T1000 (cell line): ENCODE measurements at places on chromosomes 2 and 18.

DNA sequence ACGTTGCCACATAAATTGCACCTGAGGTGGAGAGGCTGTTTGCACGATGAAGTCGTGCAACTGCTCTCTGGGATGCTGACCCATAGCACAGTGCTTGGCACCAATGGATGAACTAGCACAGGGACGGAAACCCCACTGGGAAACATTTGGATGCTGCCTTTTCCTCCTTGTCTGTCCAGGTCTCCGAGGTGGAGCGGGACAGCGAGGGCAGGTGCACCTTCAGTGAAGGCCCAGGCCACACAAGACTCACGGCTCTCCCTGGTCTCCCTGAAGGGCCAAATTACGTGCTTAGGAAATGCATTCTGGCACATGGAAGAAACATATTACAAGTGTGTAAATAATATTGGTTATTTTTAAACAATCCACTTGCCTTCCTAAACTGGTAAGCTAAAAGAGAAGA is 70.3 kb downstream of the TPO start:
- no peak for DNase-seq

GRCh38 chr2:202387608-202388342 is 11.6 kb downstream of the BMPR2 start:
- no peak for DNase-seq

- no peak for DNase-seq
Observed at GRCh38 chr2:184875212-184875611, 276.9 kb downstream of the ZNF804A start.

GRCh38 chr2:218006741-218007140 is 3.9 kb upstream of the TNS1 start:
- no peak for DNase-seq

DNA sequence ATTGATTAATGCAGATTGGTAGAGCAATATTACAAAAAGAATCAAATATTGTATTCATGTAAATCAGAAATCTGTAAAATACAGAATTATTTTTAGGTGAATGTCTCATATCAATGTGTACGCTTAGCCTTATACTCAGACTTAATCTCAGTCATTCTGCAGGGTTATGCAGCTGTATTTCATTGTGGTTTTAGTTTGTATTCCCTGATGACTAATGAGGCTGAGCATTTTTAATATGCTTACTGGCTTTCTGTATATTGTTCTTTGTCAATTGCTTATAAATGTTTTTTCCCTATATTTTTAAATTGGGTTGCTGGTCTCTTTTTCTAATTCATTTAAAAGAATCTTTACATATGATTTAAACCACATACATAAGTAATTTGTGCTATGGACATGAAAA is 50.1 kb downstream of the CDH19 start:
- DNase-seq = no peak

GRCh38 chr18:35099911-35100310 is 58.7 kb downstream of the MAPRE2 start:
- no peak for DNase-seq

GRCh38 chr2:110677080-110677479 is 783 bp downstream of the BUB1 start:
- DNase-seq = no peak

DNA sequence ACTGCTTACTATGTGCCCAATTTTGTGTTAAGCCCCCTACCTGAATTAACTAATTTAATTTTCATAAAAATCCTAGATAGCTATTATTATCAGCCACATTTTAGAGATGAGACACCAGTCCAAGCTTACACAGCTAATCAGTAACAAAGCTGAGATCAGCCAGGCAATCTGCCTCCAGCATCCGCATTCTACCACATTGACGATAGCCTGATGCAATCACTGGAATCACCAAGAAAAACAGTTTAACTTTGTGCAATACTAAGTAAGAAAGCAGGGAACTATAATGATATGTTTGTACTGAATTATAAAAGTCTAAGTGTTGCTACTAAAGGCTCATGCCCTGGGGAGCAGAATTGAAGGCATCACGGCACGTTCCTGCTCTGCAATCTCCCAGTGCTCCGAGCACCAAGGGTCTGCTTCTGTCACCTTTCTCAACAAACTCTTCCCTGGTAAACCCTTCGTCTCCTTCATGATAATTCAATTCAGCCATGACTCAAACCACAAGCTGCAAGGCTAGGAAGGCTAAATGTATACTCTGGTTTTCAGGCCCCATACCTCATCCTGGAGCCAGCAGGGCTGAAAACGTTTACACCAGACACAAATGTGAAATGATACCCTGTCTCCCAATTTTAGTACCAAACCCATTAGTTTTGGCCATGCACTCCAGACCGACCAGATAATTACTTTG is 19.4 kb downstream of the KANSL3 start:
- DNase-seq = no peak

GRCh38 chr2:26951236-26951635 is 19.2 kb upstream of the MAPRE3 start:
- DNase-seq = no peak

- DNase-seq = peak; percentile 6
Observed at GRCh38 chr18:54880395-54881105, 52.3 kb downstream of the RAB27B start.

DNA sequence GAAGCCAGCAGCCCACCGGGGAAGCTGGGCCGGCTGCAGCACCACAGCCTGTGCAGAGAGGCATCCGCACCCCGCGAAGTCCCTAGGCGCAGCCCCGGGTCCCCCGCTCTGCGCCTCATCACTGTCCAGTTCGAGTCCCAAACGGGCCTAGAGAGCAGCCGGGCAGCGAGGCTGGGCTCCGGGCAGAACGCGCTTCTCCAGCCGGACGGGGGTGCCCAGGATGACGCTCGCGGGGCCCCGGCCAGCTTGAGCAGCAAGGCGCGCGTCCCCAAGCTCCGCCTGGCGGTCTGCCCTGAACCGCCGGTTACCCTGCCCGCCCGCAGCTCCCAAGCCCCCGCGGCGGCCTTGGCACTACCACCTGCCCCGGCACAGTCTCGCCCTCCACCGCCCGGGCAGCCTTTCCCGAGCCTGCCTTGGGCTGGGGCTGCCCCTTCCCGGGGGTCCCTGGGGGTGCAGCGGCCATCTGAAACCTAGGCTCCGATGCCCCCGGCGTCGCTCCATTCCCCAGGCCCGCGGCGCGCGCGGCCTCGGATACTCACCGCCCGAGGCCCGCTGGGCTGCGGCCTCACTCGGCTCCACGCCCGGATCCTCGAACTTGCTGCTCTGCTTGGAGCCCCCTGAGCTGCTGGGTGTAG is 591 bp downstream of the SLC16A14 start:
- DNase-seq = peak; percentile 55

DNA sequence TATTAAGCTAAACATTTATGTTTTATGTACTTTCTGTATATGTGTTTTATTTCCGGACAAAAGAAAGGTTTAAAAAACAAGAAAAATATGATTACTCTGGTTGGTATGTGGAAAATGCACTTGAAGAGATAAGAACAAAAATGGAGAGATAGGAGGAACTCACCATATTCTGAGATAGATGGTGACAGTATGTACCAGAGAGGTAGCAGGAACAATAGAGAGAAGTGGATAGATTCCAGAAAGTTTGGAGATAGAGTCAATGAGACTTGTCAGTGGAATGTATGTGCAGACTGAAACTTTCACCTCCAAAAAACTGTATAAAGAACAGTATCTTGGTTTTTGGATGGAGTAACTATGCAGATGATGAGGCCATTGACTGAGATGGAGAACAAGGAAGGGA is 105.6 kb upstream of the FSHR start:
- no peak for DNase-seq

GRCh38 chr2:41718705-41719104 is 329.1 kb upstream of the PKDCC start:
- DNase-seq = no peak

GRCh38 chr18:48781163-48781987 is 169.4 kb downstream of the SMAD7 start:
- no peak for DNase-seq

DNA sequence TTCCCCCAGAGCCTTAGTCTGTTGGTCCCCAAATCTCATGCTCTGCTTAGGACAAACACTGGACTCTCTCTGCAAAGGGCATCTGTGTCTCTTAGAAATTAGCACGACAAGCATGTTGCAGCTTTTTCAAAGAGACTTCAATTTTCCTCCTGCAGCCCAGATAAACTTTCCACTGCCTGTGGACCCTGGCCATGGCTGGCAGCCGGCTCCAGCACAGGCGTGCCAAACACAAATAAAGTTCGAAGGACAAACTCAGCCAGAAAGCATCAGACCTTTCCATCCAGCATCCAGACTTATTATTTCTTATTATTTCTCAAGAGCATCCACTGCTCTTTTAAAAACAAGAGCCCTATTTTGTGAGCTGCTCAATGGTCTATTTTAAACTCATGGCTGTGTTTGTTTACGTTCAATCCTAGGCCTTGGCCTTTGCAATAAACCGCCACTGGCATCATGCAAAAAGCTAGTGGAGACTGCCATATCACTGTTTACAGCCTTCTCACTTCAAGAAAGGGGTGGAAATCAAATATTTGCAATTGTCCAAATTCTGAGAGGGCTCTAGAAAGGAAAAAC is 300.8 kb downstream of the BCL11A start:
- no peak for DNase-seq

GRCh38 chr18:23453680-23454058 is 582 bp downstream of the RIOK3 start:
- DNase-seq = no peak

- DNase-seq = no peak
Observed at GRCh38 chr2:120878970-120879369, 143.3 kb downstream of the GLI2 start.

- no peak for DNase-seq
Observed at GRCh38 chr2:15243762-15244161, 317.4 kb downstream of the NBAS start.

- DNase-seq = peak; percentile 15
Observed at GRCh38 chr2:31523871-31524492, 56.8 kb downstream of the SRD5A2 start.

DNA sequence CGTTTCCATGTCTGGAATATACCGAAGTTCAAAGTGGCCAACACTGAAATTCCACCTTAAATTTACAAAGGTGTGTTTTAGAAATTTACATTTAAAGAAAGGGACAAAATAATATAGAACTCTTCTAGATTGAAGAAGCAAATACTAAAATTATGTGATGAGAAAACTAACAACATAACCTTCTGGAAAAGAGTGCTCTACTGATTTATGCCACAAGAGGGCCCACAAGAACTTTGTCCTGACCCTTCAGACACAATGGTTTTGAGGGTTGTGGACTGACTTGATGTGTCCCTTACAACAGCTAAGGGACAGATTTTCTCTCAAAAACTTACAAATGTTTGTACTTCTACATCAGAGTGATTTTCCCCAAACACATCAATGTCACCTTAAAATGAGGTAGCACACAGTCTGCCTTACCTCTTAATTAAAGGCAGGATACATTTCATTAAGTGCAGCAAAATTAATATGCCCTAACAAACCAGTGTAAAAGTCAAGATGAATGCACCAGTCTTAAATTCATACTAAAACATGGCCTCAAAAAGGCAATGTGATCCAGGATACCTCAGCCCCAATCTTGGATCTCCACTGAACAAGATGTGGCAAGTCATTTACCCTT is 36.2 kb downstream of the EIF2AK3 start:
- DNase-seq = peak; percentile 3

DNA sequence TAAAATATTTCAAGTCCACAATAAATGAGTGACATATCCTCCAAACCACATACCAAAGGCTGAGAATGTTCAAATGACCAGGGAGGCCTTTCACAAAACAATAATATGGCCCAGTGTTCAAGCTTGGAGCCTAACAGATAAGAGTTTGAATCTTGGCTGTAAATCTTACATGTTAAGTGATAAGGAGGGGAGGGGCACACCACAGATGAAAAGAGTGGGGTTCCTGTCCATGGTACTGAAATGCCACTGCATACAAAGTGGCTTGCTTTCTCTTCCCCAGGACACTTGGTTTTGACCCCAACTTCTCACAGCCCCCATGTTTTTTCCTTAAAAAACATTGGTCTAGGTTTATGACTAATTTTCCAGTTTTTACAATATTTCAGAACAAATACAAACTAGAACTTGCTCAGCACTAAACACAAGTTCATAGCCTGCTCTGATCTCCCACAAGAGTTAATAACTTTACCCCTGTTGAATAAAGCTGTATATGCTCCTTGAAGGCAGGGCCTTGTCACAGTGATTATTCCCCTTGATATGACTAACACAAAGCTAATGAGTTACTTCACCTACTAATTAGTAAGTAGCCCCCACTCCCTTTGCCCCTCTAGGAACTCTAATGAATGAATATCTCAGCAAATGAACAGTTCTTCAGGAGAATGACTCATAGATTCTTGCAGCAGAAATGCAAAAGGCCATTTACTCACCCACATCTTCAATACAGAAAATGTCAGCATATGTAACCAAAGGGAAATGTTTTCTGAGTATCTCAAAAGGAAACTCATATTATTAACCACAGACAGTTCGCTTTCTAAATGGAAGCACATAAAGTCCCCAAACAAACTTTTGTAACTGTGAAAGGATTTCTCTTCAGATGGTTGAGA is 142.2 kb downstream of the SATB2 start:
- DNase-seq = no peak

GRCh38 chr2:120804459-120804858 is 68.8 kb downstream of the GLI2 start:
- DNase-seq = no peak

DNA sequence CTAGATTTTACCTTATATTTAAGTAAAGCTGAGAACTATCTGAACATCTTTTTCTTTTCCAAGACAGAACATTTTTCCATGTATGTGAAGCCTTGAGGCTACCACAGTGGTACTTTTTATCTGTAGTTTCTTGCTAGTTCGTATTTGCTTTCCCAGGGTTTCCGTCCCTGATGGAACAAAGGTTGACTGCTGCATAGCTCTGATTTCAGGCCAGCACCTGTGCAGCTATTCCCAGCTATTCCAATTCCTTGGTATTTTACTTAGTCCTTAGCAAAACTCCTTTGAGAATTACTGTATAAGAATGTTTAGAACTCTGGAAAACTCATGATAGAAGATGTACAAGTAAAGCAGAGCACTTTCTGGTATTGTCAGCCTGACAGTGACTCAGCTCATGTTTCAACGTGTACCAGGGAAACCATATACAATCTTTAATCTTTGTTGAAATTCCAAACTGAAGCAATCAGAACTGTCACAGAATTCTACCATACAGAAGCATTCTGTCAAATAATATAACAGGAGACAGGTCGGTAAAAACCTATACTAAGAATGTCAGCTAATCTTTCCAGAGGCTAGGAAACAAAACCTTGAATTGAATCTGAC is 162.2 kb downstream of the PKP4 start:
- no peak for DNase-seq

GRCh38 chr2:25400576-25401216 is 59.0 kb upstream of the DNMT3A start:
- no peak for DNase-seq

DNA sequence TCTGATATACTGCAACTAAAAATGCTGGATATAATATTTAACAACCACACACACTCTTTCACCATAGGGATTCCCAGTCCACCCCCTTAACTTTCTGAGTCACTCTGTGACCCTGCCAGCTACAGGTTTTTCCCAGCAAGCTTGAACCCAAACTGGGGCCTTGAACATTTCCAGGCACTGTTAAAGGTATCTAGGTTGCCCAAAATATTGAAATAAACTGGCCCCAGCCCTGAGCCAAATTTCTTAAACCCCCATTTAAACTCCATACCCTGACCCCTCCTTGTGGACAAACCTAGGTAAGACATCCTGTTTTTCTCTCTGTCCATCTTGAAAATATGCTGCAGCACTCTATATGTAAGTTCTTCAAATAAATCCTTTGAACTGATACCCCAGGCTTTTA is 19.7 kb upstream of the DCTN1 start:
- DNase-seq = no peak

GRCh38 chr2:177165721-177166711 is 46.6 kb upstream of the HNRNPA3 start:
- DNase-seq = no peak
